Head of caudate nucleus (tissue), 42 donors: ENCODE measurements at places on chromosomes 7 and 10.

GRCh38 chr10:128005858-128006257, 99.0 kb downstream of the PTPRE start:
- no peak for DNase-seq

- DNase-seq, result peak; percentile 32
Observed at GRCh38 chr7:73606801-73607691, 17.3 kb downstream of the MLXIPL start.

- DNase-seq, result no peak
Observed at GRCh38 chr7:68015122-68015977, 1018.7 kb downstream of the TYW1 start.

DNA sequence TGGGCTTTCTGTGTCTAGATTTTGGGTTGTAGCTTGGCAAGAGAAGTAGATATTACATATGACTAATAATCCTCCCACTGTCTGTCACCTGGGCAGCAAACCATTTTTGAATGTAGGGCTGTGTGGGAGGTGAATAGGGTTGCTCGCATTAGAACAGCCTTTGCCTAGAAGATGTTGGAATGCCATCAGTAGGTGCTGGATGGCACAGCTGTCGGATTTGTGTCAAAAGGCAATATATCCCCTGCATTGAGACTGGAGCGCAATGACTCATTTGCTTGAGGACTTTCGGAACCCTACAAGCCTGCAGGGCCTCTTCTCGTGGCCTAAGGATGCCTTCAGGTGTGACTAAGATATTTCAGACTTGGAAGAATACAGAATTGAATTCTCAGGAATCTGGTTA, 323.8 kb downstream of the GPR158 start:
- DNase-seq, result peak; percentile 35

- no peak for DNase-seq
Observed at GRCh38 chr7:106731187-106731586, 70.2 kb upstream of the CCDC71L start.

DNA sequence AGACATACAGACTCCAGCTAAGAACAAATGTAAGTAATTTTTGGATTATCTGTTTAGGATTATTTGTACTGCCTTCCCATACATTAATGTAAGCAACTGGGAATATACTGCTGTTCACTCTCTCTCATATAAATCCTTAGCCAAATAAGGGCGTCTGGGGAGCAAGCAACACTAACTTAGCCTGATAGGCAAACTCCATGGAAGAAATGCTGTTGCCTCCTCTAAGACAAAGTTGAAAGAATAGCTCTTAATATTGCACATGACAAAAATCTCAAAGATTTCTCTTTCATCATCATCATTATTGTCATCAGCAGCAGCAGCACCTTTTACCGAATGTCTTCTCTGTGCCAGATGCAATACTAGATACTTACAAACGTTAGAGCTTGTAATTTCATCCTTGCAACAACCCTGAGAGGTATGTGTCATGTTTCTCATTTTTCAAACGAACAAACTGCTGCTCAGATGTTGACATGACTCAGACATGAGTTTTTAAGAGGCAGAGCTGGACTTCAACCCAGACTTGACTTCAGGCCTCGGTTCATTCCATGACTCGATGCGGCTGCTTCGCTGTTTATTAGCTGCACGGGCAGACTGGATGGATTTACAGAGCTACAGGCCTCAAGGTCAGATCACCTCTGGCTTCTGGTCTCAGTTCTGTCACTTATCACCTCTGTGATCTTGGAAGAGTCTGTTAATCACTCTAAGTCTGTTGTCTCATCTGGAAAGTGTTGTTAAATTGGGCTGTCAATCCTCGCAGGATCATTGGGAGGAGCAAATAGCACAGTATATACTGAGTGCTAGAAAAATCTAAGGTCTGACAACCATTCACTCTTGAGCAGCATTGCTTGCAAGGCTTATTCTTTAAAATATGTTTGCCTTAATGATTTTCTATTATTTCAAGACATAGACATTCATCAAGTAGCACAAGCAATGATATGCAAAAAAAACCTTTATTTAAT, 126.3 kb upstream of the CELF2 start:
- no peak for DNase-seq

DNA sequence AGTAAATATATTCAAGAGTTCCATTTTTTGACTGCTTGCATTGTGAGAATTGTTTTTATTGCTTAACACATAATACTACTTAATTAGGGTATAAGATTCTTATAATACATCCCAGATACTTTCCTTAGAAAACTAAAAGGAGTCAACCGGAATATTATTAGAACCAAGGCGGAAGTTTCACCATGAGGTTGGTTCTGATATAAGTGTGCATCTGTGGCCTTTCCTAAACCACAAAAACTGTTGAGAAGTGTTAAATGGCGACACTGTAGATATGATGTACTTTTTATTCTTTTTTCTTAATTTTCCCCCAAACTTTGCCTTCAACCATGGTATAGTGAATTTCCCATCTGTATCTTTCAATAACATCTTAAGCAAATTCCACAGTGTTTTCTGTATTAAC, 32.3 kb upstream of the INHBA start:
- DNase-seq, result no peak

GRCh38 chr7:90244565-90244908, 437 bp upstream of the CFAP69 start:
- DNase-seq, result no peak

DNA sequence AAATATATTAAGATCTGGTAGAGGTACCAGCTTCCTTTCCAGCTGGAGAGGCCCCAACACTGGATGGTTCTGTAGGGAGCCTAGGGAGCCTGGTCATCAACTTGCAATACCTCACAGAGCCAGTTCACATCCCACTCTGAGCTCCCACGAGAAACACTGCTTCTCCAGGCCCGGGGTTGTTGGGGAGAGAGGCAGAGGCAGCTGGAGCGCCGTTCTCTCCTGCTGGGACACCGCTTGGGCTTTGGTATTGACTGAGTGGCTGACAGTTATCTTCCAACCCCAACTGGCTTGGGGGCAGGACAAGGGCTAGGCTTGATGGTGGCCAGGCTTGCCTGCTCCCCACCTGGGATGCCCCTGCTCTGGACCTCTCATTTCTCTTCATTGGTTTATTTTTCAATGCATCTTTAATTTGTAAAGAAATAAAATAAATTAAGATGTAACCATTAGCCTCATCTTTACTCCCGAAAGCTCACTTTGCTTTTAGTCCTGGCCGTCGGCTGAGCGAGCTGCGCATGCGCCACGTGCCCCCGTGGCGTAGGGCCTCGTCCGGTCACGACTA, 10.0 kb upstream of the CHCHD1 start:
- DNase-seq, result peak; percentile 85

DNA sequence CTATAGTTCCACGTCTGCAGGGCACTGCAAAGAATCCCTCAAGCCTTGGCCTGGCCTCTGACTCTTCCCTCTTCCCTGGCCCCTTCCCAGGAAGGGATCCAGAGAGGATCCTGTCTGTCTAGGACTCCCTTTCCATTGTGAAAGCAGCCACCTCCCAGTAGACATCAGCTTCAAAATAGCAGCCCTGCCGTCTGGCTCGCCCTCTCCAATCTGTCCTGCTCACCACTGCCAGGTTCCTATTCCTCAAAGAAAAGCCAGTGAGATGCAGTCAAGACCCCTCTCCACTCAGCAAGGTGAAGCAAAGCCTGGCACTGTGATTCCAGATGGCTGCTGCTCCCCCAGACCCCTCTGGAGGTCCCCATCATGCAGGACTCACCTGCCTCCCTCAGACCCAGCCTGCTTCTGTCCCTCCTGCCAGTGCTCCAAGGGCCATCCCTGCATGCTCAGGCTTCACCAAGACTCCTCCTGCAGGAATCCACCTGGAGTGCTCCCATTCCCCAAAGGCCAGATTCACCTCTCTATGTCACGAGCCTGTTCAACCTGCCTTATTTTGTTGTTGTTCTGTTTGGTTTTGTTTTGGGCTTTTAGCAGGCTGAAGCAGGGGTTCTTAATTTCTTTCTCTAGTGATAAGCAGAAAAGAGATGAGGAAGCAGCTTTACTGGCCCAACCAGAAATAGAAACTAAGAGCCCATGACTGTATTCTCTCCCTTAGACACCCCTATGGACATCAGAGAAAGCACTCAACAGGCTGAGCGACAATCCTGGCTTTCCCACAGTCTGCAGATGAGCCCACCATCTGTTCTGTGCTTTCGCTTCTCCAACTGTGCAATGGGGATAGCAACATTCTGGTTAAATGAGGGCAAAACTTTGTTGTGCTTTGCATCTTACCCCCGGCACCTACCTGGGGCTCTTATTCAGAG, 305.1 kb downstream of the GRID1 start:
- no peak for DNase-seq
